ENCODE measurements at places on chromosomes 5 and 9.

DNA sequence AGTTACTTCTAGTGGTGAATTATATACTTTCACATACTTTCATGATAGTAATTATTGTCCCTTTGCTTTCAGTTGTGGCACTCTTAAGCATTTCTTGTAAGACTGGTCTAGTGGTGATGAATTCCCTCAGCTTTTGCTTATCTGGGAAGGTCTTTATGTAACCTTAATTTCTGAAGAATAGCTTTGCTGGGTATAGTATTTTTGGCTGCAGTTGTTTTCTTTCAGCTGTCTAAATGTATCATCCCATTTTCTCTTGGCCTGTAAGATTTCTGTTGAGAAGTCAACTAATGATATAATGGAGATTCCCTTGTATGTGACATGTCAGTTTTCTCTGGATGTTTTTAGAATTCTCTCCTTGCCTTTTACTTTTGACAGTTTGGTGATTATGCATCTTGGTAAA is 41.0 kb downstream of the TMEM38B start:
- DNase-seq, result no peak

GRCh38 chr9:128316421-128316820 is 5.8 kb downstream of the TRUB2 start:
- DNase-seq, result no peak

- no peak for DNase-seq
These were observed 63.1 kb downstream of the CRB2 start for GRCh38 chr9:123419091-123419490.

GRCh38 chr5:100452126-100452525 is 83.0 kb upstream of the FAM174A start:
- no peak for DNase-seq

DNA sequence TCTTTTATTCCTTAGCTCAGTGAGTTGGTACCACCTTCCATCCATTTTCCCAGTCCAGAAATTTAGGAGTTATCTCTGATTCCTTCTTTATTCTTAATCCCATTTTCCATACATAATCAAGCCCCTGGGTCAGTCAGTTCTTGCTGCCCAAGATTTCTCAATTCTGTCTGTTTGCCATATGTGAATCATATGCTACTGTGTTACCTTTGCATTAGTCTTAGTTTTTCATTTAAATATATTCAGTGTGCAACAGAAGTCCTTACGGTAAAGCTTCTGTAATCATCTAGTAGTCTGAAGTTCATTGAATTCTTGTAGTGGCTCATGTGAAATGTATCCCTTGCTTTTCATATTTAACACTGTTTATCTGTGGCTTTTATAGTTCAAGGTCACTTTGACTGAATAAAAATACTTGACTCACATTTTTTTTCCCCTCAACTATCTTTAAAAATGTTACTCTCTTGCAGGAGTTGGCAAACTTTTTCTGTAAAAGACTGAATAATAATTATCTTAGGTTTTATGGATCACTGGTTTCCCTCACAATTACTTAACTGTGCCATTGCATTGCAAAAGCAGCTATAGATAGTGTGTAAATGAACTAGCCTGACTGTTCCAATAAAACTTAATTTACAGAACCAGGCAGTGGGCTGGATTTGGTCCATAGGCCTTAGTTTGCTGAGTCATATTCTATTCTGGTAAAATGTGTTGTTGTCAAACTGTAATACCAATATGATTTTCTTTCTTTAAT is 6.9 kb downstream of the KIAA1958 start:
- DNase-seq, result no peak

DNA sequence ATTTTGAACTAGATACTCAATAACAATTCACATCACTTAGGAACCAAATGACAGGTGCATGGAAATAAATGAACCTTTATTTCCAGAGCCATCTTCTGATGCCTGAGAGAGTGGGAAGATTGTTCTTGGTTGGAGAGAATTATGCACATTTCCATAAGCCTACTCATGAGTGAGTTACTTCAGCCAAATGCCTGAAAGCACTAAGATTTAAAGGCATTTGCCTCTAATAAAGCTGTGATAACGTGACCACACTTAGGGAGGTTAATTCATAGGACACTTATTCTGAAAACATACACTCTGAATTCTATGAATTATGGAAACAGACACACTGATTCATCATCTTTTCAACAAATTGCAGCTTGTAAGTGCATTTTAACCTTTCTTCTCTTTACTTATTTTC is 40.0 kb downstream of the KCTD16 start:
- no peak for DNase-seq

DNA sequence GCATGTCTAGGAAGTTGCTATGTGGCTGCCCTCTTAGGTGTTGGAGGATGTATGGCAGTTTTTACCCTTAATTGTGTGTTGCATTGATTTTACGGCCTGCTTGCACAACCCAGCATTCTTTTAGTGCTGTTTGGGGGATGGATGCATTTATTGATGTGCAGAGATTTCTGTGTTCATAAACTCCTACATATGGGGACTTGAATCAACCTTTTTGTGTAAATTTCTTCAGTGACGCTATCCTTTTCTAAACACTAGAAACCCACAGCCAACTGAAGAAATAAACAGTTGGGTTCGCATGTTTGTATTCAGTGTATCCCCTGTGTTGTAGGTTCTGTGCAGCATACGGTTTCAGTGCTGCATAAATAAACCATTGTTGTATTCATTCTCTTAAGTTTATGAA is 263.7 kb downstream of the RASEF start:
- DNase-seq, result no peak

- DNase-seq, result no peak
These were observed 1.8 kb upstream of the PDE8B start for GRCh38 chr5:77208507-77209163.

DNA sequence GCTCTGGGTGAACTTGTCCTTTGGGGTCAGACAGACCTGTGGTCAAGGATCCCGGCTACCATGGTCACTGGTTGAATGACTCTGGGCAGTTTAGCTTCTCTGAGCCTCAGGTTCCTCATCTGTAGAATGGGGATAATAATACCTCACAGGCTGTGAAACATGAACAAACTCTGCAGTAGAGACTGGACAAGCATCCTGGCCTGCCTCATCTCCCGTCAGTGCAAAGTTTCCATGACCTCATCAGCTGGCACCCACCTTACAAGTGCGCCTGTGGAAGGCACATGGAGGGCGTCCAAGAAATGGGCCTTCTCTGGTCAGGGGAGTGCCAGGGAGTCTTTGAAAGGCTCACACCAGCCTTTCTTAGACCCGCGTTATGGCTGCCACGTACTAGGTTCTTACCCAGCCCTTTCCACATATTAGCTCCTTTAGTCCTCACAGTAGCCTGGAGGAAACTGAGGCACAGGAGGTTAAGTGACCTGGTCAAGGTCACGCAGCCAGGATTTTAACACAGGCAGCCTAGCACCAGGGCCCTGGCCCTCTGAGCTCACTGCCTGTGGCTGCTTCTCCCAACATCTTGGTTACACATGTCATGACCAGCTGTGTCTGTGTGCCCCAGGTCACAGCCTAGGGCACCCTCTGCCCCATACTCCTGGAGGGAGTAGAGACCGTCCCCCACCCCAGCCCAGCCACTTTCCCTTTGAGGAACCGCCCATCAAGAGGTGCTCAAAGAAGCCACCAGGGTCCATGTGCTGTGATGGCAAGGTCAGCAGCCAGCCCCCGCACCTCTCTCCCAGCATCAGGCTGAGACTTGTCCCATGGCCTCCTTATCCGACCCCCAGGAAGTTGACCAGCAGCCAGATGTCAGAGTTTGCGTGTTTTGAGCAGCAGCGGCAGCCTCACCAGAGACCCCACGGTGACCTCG is 39.4 kb upstream of the RPL26L1 start:
- DNase-seq, result no peak
